ENCODE measurements at places on chromosomes 11 and 22.

- DNase-seq: peak; percentile 78
Observed at GRCh38 chr22:46054091-46055073, 77.4 kb upstream of the WNT7B start.

DNA sequence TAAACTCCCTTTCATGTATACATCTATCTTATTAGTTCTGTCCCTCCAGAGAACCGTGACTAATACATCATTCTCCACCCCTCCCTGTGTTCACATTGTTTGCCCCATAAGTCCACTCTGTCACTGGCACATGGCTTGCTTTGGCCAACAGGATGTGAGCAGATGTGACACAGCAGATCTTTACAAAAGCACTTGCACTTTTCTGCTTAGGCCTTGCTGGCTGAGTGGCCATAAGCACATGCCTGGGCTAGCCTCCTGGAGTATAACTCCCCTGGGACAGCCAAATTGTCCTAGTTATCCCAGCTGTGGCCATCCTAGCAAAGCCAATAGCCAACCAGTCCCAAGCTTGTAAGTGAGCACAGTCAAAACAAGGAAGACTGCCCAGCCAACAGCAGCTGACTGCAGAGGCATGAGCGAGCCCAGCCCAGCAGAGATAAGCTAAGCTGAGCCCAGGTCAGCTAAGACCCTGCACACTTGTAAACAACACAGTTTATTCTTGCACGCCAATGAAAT lies 9.7 kb upstream of the RCN1 start:
- DNase-seq: no peak

- DNase-seq: no peak
Observed at GRCh38 chr22:42217752-42218280, 52.6 kb downstream of the TCF20 start.

GRCh38 chr11:29271616-29272015 lies 745.2 kb downstream of the KCNA4 start:
- DNase-seq: no peak

GRCh38 chr11:100575860-100576717 lies 111.0 kb upstream of the ARHGAP42 start:
- peak; percentile 47 for DNase-seq

DNA sequence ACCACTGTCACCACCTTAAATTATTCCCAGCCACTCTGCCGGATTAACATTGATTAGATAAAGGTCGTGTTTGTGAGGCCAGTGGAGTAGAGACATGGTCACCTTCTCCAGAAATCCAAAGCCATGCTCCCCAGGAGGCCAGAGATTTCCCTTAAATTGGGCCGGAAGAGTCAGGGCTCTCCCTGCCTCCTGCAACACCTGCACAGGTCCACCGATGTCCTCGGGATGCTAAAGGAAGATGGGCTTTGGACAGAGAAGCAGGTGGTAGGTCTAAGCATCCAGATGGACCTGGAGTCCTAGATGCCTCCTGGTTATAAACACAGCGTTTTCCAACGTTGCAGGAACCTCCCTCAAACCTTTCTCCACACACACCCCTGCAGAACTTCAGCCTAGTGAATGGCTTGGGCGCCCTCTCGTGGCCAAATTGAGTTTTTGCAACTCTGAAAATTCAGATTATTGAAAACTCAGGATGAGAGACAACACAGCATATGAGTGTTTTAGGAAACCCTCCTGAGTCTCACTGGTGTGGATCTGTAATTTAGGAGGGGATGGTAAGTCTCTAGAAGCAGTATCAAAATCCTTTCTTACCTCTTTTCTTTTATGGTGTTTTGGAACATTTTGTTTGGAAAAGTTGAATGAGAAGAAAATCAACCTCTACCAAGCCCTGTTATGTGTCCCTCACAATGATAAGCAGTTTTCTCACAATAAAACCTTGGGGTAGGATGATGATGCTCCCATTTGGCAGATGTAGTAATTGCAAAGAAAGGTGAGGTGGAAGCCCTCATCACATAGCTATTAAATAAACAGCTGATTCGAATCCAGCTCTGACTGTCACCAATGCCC lies 109.6 kb downstream of the RRAS2 start:
- DNase-seq: peak; percentile 64

- no peak for DNase-seq
Observed at GRCh38 chr11:101199416-101199815, 69.8 kb upstream of the PGR start.
